ENCODE measurements at places on chromosomes 4 and X.

DNA sequence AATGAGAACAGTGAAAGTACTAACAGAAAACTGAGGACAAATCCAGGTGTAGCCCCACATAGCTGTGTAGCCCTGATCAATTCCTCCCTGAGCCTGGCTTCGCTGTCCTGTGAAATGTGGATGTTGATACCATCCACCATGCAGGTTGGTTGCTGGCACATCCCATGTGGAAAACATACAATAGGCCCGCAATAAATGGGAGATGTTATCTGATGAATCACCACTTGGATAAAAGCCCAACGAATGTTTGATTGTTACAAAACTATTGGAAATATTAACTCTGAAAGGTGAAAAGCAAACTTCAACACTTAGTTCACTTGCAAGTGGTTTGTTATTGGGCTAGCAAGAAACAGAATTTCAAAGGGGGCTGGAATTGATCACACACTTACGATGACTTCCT is 186.3 kb upstream of the FTHL17 start:
- DNase-seq = no peak

- no peak for DNase-seq
Measured at GRCh38 chr4:42767669-42768068, 110.8 kb upstream of the ATP8A1 start.

DNA sequence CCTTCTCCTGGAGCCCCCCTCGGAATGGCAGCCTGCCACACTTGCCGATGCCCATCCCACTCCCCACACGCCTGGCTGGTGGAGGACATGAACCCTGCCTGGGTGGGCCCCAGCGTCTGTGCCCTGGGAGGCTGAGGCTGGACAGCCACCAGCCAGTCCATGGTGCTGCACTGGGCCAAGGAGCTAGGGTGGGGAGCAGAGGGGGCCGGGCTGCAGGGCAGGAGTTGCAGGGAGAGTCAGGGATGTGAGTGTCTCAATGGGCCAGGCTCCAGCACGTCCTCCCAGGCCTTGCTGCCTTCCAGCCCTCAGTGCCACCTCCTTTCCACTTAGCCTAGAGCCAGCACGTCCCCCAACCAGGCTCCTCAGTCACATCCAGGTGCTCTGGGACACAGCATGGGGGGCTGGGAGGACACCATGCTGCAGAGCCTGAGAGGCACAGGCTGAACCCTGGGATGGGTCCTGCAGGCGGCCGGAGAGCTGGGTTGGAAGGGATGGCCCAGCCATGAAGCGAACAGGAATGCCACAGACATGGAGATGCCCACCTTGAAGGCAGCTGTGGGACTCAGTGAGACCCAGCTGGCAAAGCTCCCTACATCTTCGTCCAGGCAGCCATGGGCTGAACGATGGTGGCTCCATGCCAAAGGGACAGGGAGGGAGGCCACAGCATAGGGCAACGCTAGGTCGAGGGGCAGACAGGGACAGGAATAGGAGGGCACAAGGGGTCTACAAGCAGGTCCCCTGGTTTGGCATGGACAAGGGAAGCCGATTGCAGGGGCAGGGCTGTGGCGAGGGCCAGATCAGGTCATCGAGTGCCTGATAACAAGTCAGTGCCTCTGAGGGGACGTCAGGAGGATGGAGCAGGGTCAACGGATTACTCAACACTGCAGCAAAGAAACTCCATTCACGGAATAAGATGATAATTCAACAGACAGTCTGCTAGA is 30.1 kb upstream of the MXD4 start:
- no peak for DNase-seq

- DNase-seq = no peak
Measured at GRCh38 chr4:89287945-89288344, 19.7 kb downstream of the GPRIN3 start.

DNA sequence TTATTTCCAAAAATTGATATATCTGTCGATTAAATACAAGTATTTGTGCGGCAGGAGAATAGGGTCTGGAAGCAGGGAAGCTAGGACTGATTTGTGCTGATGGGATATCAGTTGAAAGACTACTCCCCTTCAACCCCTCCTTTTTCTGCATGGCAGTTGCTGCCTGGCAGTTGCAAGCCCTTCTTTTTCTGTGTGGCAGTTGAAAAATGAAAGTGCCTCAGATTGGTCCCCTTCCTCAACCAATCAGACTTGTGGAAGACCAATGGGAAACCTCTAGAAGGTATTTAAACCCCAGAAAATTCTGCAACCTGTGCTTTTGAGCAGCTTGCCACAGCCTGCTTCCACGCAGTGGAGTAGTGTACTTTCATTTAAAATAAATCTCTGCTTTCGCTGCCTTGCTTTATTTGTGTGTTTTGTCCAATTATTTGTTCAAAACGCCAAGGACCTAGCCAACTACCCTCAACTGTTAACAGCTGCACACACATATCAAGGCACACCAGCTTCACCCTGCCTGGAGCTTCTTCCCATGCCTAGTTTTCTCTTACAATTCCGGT is 1.5 kb upstream of the TMA16 start:
- DNase-seq = no peak
